ENCODE measurements at places on chromosomes 6 and 20. TPM values are rescaled to one million over a fixed set of nuclear protein-coding genes. Genes with fewer than 3 reads are reported as not detected.

DNA sequence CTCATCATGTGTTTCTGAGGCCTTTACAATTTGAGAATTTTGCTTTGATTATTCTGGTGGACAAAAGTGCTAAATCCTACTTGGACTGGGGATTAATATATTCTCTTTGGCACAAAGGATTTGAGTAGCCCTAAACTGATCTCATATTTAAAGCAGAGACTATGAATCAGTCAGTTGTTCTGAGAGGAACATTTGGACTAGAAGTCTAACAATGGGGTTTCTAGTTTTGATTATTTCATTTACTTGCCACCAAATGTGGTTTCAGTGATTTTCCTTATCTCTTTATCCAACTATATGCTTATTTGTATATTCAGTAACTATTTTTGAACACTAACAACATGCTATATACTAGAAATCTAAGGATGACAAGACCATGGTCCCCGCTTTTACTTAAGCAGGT lies 81.4 kb downstream of the PDE10A start:
- H3K27me3 ChIP-seq = no peaks in the 10 kb centered on the region
- H3K4me3 ChIP-seq = no peak overlapping the region
- no peaks in the 10 kb centered on the region for H3K36me3 ChIP-seq

GRCh38 chr6:42025845-42026243 lies 24.5 kb upstream of the TAF8 start:
- H3K4me3 ChIP-seq = no peak overlapping the region
- H3K4me1 ChIP-seq = peaks cover 30% of the 10 kb centered on the region
- H3K27ac ChIP-seq = no peak overlapping the region

GRCh38 chr20:36394340-36394965 lies 88.3 kb downstream of the DLGAP4 start:
- no peak for DNase-seq
- no peak overlapping the region for H3K27ac ChIP-seq
- no peak overlapping the region for H3K4me3 ChIP-seq

- no peaks in the 10 kb centered on the region for H3K27me3 ChIP-seq
- no peak overlapping the region for H3K4me3 ChIP-seq
- DNase-seq = no peak
- H3K4me1 ChIP-seq = no peaks in the 10 kb centered on the region
- H3K27ac ChIP-seq = no peak overlapping the region
- no peaks in the 10 kb centered on the region for H3K36me3 ChIP-seq
These were observed 84.4 kb downstream of the MLIP start for GRCh38 chr6:54195637-54196036.

- no peak overlapping the region for H3K4me3 ChIP-seq
- DNase-seq = no peak
- H3K4me1 ChIP-seq = peaks cover 9% of the 10 kb centered on the region
- no peak overlapping the region for H3K27ac ChIP-seq
These were observed 119.7 kb upstream of the ZNF184 start for GRCh38 chr6:27592481-27593199.

The GRM1 gene
- total RNA-seq = under 0.01 TPM

The ANKRD60 gene
- not detected for total RNA-seq
